ENCODE measurements at places on chromosomes 6 and 20. TPM values are rescaled to one million over a fixed set of nuclear protein-coding genes. Genes with fewer than 3 reads are reported as not detected.

Gene C20orf96
- 7.4 TPM for total RNA-seq

Gene KHDC1L
- not detected for total RNA-seq

Gene PTGIS
- 0.10 TPM for total RNA-seq

Gene PDE10A
- total RNA-seq = 0.16 TPM

- peaks cover 9% of the 10 kb centered on the region for H3K4me1 ChIP-seq
- no peak overlapping the region for H3K27ac ChIP-seq
- H3K27me3 ChIP-seq = no peaks in the 10 kb centered on the region
- H3K4me3 ChIP-seq = no peak overlapping the region
Observed at GRCh38 chr6:127481628-127482027, 22.4 kb upstream of the KIAA0408 start.

GRCh38 chr20:63405102-63405730 is 44.1 kb upstream of the CHRNA4 start:
- no peaks in the 10 kb centered on the region for H3K27me3 ChIP-seq
- no peak overlapping the region for H3K27ac ChIP-seq
- H3K36me3 ChIP-seq = no peaks in the 10 kb centered on the region
- DNase-seq = no peak
- H3K4me3 ChIP-seq = no peak overlapping the region

Gene C20orf144
- 0.11 TPM for total RNA-seq

DNA sequence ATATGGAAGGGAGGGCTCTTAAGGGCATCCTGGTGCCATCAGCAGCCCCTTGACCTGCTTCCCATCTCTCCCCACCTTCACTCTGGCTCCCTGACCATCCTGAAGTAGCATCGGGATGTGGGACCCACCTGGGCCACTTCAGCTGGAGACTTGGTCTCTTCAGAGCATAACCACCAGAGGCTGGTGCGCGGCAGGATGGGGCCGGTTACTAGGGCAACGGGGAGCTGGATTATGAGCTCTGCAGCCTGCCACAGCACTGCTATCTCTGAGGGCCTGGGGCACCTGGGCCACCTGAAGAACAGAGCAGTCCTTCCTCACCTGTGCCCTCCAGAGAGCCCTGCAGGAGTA is 79.7 kb downstream of the SYNJ2 start:
- H3K4me1 ChIP-seq = no peaks in the 10 kb centered on the region
- H3K4me3 ChIP-seq = no peak overlapping the region
- H3K27ac ChIP-seq = no peak overlapping the region
- no peak for DNase-seq
- H3K36me3 ChIP-seq = no peaks in the 10 kb centered on the region
- no peaks in the 10 kb centered on the region for H3K27me3 ChIP-seq

DNA sequence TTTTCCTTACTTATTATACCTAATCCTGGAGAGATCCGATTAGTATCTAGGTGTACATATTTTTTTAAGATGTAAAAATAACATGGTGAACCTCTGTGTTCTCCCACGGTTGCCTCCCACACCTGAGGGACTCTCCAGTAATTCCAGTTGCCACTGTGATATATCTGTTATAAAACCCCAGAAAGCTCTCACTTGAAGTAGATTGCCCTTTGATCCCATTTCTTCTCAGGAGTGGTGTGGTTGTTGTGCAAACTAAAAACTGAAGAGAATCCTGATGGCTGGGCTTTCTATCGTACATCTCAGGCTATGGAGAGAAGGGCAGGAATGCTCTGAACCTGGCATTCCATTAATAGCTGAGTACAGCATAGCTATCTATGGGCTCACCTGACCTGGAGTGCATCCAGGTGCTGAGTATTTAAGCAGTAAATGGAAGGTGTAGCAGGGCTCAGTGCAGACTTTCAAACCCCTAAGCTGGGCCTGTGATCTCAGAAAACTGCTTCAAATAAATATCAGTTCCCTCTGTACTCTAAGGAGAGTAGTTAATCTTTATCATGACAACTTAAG is 41.0 kb downstream of the VGLL2 start:
- H3K4me1 ChIP-seq = no peaks in the 10 kb centered on the region
- no peaks in the 10 kb centered on the region for H3K36me3 ChIP-seq
- H3K27ac ChIP-seq = no peak overlapping the region
- no peak for DNase-seq
- no peak overlapping the region for H3K4me3 ChIP-seq
- H3K27me3 ChIP-seq = no peaks in the 10 kb centered on the region

Gene ZBTB46
- total RNA-seq = 0.92 TPM

Measured in GM12878 (cell line).